Left kidney (tissue), 8 donors: ENCODE measurements at places on chromosomes 6 and 20.

DNA sequence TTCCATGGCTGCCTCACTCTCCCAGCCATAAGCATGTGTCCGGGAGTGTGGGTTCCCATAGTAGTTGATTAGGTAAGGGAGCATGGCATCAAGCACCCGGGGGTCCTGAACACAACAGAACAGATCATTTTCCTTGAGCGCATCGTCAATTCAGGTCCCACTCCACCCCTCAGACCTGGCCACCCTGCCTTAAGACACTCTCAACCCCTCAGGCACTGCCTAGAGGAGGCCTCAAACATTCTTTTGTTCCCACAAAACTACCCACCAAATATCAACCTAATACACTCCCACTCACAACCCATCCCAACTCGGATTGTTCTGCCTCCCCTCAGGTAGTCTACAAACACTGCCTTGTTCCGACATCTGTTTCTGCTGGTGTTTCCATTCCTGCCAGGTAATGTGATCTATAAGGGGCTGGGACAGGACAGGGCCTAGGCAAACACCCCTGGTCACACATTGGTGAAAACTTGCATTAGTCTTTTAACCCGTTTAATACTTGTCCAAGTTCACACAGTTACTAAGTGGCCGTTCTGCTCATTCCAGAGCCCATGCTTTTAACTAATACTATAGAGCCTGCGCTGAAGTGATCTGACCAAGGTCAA lies 1.4 kb downstream of the NFS1 start:
- DNase-seq, result no peak

- DNase-seq, result no peak
Observed at GRCh38 chr6:121809211-121809610, 373.8 kb downstream of the GJA1 start.

DNA sequence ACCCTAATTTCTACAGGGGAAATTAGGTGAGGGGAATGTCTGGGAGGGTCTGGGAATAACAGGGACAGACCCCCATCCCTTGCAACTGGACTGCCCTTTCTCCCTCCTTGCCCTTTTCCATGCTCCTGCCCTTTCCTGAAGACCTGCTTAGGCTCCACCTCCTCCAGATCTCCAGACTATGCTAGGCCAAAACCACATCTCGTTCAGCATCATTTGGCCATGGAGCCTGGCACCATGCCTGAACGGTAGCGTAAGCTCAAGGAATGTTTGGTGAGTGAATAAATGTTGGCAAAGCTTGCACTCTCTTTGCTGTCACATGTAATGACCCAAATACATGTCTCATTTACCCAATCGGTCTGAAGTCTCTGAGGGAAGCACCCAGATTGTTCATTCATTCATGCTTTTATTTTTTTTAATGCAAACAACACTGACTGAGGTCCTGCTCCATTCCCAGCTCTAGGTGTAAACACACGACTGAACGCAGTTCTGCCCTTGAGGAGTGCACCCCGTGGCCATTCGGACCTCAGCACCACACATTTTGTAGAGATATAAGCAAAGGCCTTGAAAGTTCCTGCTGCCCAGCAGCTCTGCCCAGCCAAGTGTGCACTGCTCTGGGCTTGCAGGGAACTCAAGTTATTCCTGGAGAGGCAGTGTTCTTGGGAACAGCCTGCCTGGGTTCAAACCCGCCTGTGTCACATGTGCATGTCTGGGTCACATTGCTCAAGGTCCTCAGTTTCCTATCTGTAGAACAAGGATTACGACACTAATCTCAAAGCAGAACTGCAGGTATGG lies 1.1 kb upstream of the GRM4 start:
- DNase-seq, result no peak

DNA sequence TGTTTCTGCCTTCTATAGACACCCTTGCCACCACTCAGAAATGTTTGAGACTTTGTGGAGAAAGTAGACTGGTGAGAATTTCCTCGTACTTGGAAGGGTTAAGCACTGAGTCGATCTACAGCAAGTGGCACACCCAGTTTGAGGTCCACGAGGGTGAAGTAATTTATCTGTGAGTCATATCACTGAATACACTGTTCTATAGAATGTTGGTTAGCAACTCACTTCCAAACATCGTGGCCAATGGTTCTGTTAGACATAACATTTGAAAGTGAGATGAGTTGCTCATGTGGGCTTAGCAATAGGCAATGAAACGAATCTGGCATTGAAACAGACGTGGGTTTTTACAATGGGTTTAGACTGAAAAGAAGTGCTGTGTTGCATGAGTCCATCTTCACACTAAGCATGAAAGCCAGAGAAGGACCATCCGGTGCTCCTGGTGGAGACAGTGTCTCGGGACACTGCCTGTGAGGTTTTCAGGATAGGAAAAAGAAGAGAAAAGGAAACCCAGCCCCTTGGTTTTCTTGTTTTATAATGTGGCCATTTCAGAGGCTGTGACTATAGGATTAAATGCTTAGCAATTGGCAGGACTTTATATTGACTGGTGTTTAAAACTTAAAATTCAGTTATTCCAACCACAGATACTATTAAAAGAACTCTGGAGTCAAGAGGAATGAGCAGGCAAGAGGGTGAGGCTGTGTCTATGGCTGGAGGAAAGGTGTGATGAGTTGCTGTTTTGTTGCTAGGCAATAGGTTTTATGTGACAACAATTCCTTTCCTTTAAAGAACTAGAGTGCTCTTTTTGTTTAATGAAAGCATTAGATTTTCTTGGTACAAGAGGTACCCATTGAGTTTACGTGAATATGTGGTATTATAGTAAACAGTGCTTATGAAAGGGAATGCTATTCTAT lies 31.0 kb upstream of the EZR start:
- DNase-seq, result peak; percentile 39

DNA sequence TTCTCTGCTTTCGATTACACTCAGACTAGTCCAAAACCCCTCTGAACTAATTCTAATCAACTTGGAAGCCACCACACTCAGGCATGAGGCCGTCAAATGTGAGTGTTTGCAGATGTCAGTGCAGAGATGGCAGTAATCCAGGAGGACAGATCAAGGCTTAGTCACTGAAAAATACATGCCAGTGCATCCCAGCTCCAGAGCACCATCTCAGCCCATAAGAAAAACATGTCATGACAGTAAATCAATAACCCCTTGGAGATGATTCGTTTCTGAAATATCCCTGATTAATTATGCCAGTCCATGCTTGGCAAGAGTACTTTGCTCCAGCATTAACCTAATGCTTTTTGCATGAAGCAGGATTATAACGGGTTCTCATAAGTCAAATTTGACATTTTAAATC lies 179.5 kb downstream of the ADAT2 start:
- DNase-seq, result peak; percentile 19

DNA sequence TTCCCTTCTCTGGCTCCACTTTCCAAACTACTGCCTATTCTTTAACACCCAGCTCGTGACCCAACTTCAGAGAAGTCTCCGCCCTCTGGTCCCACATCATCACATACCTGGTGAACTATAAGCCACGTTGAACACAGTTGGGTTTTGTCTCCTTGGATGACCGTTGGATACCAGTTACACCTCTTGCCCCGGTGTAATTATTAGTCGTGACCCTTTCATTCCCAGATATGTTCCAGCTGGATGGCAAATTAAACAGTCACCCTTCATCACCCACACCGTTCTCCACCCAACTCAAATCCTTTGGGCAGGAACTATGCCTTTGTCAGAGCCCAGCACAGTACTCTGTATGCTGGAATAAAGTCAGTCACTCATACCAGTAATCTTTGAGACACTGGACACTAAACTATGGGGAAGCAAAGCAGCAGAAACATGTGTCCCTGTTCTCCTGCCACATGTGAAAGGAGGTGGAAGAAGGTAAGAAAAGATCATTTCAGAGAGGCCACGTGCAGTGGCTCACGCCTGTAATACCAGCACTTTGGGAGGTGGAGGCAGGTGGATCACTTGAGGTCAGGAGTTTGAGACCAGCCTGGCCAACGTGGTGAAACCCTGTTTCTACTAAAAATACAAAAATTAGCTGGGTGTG lies 22.5 kb downstream of the PLAGL2 start:
- no peak for DNase-seq

DNA sequence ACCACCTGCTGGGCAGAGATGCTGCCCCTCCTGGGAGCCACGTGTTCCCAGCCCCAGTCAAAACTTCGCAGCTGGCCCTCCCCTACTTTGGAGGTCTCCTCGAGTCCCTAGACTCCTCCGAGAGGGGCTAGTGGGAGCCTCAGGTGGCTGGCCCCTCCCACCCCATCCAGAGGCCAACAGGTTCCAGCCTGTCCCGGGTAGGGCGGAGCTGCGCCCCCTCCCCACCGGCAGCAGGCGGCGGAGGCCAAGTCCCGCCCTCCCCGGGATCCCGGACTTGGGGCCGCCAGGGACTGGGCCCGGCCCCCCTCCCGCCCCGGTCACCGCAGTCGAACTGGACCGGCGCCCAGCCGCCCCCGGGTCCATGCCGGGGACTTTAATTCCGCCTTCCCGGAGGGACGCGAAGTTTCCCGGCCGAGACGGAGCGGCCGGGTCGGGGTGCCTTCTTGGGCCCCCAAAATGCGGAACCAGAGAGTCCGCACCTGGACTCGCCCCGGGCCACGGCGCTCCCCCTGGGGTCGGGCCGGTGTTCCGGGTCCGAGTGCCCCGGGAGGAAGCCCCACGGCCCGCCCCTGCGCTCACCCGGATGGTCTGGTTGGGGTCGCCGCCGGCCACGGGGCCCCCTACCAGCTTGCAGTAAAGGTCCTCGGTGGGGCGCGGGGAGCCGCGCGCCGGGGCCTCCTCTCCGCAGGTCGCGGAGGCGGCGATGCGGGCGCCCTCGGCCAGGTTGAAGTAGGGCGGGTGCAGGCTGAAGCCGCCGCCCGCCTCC lies 559 bp downstream of the LAMA5 start:
- DNase-seq, result no peak
